ENCODE measurements at places on chromosomes 6 and 20. TPM values are rescaled to one million over a fixed set of nuclear protein-coding genes. Genes with fewer than 3 reads are reported as not detected.

TRIM40 gene
- polyA plus RNA-seq = 0.10 TPM

AIF1 gene
- 5.6 TPM for polyA plus RNA-seq

IMPG1 gene
- not detected for polyA plus RNA-seq

SMPDL3A gene
- polyA plus RNA-seq = 1.4 TPM

ISM1 gene
- polyA plus RNA-seq = 0.13 TPM

BHLHE23 gene
- not detected for polyA plus RNA-seq

NMBR gene
- polyA plus RNA-seq = not detected

OR2B2 gene
- polyA plus RNA-seq = not detected

SAMD3 gene
- polyA plus RNA-seq = 7.1 TPM

COL19A1 gene
- 5.3 TPM for polyA plus RNA-seq

HLA-B gene
- polyA plus RNA-seq = 6,901 TPM

SOBP gene
- polyA plus RNA-seq = 1.0 TPM

VGLL2 gene
- polyA plus RNA-seq = not detected

OTOR gene
- not detected for polyA plus RNA-seq
